Jurkat, Clone E6-1 (cell line): ENCODE measurements at places on chromosomes 13 and 19.

- no peak for DNase-seq
Observed at GRCh38 chr19:2150794-2151338, 500 bp downstream of the AP3D1 start.

DNA sequence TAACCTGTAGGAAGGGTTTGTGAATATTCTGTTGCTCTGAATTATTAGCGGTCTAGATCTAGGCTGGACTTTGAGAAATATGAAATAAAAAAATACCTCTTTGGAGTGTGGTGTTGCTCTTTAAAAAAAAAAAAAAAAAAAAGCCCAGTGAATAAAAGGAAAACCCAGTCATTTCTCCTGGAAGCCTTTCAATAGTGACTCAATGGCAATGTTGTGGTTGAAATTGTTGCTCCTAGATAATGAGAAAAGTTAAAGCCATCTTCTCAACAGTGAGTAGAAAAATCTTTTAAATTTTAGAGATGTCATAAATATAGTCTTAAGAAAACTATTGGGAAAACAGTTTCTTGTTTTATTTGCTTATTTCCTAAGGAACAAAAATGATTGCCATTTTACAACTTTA, 135.3 kb downstream of the RFC3 start:
- DNase-seq, result no peak

DNA sequence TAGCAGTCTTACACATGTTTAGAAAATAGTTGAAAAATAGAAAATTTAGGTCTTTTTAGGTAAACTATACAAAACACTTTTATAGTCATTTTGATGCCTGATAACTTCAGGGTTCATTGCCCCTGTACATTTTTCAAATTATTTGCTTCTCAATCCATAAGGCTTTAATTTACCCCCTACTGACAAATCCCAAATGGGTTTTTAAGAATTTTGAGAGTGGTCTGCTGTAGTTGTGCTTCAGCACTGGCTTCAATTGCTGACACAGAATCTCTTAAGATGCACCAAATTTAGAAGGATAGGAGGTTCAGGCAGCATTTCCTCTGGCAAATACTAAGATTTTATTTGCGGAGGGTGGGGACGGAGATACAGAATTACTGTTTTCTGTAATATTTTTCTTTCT, 89.4 kb downstream of the PCCA start:
- DNase-seq, result no peak

GRCh38 chr13:35502456-35502855, 26.0 kb upstream of the MAB21L1 start:
- DNase-seq, result no peak

- no peak for DNase-seq
Observed at GRCh38 chr13:80276371-80277289, 64.3 kb downstream of the SPRY2 start.

DNA sequence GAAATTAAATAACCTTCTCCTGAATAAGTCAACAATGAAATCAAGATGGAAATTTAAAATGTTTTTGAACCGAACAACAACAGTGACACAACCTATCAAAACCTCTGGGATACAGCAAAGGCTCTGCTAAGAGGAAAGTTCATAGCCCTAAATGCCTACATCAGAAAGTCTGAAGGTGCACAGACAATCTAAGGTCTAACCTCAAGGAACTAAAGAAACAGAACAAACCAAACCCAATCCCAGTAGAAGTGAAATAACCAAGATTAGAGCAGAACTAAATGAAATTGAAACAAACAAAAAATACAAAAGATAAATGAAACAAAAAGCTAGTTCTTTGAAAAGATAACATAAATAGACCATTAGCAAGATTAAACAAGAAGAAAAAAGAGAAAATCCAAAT, 9.0 kb downstream of the UGGT2 start:
- DNase-seq, result no peak

GRCh38 chr13:71880753-71881541, 13.9 kb upstream of the DACH1 start:
- DNase-seq, result no peak

DNA sequence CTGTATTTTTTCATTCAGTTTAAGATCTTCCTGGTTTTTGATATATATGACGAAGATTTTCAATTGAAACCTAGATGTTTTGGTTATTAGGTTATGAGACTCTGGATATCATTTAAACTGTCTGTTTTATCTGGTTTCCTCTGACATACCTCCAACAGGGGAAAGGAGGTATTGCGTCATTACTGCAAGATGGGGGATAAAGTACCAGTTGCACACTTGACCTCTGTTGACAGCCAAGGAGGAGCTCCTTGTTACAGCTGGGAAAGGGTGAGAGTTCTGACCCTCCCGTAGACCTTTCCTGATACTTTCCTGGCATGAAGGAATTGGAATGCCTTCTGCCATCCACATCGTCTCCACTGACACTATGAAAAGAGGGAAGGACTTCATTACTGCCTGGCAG, 82.0 kb upstream of the SHISA2 start:
- DNase-seq, result peak; percentile 7

DNA sequence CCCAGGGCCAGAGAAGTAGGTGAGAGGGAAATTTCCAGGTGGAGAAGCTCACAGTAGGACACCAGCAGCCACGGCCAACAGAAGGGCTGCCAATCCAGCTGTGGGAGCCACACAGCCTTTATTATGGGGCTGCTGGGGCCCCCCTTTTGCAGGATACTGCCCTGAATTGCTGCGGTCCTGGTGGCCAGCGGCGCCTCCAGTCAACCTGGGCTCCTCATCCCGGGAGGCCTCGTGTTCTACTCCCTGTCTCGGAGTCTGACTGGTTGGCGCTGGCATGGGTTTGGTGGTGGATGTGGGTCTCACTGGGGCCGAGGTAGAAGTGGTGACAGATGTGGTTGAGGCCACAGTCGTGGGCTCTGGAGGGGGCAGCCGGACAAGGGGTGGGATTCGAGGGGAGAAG, 4.1 kb downstream of the LYPD3 start:
- no peak for DNase-seq

DNA sequence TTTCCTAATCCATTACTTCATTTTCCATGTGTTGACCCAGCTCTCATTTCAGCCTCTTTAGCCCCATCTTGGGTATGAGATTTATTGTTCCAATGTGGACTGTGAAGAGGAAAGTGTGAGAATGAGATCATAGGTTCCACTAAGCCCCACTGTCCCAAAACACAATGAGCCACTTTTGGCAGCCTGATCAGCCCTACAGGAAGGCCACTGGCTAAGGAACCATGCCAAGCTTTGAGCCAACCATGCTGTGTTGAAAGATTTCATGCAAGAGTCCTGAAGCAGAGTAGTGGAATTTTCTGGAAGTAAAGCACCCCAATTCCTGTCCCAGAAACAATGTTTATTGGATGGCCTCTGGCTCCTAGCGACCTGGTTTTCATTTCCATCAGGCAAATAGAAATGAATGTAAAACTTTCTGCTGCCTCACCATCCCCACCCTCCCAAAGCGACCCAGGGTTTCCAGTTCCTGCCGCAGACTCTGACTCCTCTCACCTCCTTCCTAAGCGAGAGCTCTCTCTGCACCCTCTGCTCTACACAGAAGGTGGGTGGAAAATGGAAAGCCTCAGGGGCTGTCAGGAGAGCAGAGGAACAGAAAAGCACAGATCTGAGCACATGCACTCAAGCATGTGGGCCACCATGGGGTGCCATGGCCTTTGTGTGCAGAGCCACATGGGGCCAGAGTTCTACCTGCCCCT, 73.1 kb downstream of the KCTD12 start:
- no peak for DNase-seq

DNA sequence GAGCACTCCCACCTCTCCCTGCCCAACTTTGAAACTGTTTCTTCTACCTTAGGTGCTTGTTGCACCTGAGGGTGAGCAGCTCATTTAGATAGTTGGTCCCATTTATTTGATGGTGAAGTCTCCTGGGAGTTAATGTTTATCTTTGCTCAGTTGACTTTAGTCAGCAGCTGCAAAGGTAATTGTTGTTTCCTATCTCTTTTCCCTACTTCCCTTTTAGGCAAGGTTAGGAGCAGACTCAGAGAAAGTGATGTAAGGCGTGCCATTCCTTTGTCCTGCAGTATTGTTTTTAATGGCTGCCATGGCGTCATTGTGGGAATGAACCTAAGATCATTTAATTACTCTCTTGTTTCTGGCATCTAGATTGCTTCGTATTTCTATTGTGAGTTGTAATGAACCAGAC, 11.6 kb downstream of the AKAP11 start:
- DNase-seq, result no peak

- no peak for DNase-seq
Observed at GRCh38 chr19:57269515-57270250, 10.6 kb upstream of the ZNF460 start.
